Dermis microvascular lymphatic vessel endothelial cell (primary cell): ENCODE measurements at places on chromosomes 6 and 20. TPM values are rescaled to one million over a fixed set of nuclear protein-coding genes. Genes with fewer than 3 reads are reported as not detected.

Gene BPIFB4
- total RNA-seq: not detected in 2 replicates

Gene LY6G6F
- not detected in 2 replicates for total RNA-seq

Gene E2F1
- total RNA-seq: 6.3 and 7.6 TPM in 2 replicates

Gene OTOR
- total RNA-seq: not detected in 2 replicates

Gene PABPC1L
- total RNA-seq: 0.64 and 1.3 TPM in 2 replicates

Gene C20orf202
- under 0.01 TPM in 2 replicates for total RNA-seq

Gene FRMD1
- total RNA-seq: not detected in 2 replicates

Gene CDK5RAP1
- 17.3 and 20.5 TPM in 2 replicates for total RNA-seq

Gene FLRT3
- 0.90 and 1.4 TPM in 2 replicates for total RNA-seq

Gene NKAIN2
- total RNA-seq: not detected in 2 replicates

Gene VSX1
- total RNA-seq: not detected in 2 replicates

Gene SPATA25
- total RNA-seq: 0.51 and 1.0 TPM in 2 replicates

Gene SLC17A3
- not detected in 2 replicates for total RNA-seq

Gene OPRL1
- total RNA-seq: 2.3 and 2.7 TPM in 2 replicates

Gene DACT2
- total RNA-seq: not detected in 2 replicates

Gene TFEB
- 5.5 and 7.6 TPM in 2 replicates for total RNA-seq

Gene KCNK5
- not detected in 2 replicates for total RNA-seq

Gene USP49
- total RNA-seq: 1.3 and 2.0 TPM in 2 replicates

Gene LY6G6C
- total RNA-seq: not detected in 2 replicates

Gene HSPA12B
- total RNA-seq: 10.2 and 14.2 TPM in 2 replicates

Gene MUC21
- not detected in 2 replicates for total RNA-seq

Gene OVOL2
- not detected in 2 replicates for total RNA-seq

Gene ZC2HC1B
- not detected in 2 replicates for total RNA-seq

Gene BMP6
- total RNA-seq: 72.8 and 153 TPM in 2 replicates

Gene CDC25B
- 27.5 and 31.4 TPM in 2 replicates for total RNA-seq

Gene TMEM170B
- 1.4 and 1.6 TPM in 2 replicates for total RNA-seq
